K562 (cell line): ENCODE measurements at places on chromosomes 13 and 19.

- peak; percentile 60 for DNase-seq
Measured at GRCh38 chr19:5953680-5954213, 24.2 kb downstream of the RANBP3 start.

- DNase-seq = peak; percentile 7
Measured at GRCh38 chr13:80894917-80895316, 554.0 kb upstream of the SPRY2 start.

GRCh38 chr19:33879818-33880575 lies 83.3 kb downstream of the KCTD15 start:
- no peak for DNase-seq

DNA sequence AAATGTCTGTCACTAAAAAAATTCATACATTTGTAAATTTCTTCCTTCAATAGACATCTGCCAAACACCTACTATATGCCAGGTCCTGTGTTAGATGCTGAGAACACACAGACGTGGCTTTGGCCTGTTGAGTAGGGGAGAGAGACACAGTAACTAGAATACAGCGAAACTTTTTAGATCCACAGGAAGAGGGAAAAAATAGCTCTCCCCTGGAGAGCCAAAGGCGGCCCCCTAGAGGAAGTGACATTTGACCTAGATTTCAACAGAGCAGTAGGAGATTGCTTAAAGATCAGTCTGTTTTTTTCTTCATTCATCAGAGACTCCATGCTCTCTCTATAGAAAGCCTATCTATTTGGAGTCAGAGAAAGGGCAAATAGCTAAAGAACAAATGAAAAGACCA lies 11.3 kb downstream of the LCP1 start:
- DNase-seq = no peak

DNA sequence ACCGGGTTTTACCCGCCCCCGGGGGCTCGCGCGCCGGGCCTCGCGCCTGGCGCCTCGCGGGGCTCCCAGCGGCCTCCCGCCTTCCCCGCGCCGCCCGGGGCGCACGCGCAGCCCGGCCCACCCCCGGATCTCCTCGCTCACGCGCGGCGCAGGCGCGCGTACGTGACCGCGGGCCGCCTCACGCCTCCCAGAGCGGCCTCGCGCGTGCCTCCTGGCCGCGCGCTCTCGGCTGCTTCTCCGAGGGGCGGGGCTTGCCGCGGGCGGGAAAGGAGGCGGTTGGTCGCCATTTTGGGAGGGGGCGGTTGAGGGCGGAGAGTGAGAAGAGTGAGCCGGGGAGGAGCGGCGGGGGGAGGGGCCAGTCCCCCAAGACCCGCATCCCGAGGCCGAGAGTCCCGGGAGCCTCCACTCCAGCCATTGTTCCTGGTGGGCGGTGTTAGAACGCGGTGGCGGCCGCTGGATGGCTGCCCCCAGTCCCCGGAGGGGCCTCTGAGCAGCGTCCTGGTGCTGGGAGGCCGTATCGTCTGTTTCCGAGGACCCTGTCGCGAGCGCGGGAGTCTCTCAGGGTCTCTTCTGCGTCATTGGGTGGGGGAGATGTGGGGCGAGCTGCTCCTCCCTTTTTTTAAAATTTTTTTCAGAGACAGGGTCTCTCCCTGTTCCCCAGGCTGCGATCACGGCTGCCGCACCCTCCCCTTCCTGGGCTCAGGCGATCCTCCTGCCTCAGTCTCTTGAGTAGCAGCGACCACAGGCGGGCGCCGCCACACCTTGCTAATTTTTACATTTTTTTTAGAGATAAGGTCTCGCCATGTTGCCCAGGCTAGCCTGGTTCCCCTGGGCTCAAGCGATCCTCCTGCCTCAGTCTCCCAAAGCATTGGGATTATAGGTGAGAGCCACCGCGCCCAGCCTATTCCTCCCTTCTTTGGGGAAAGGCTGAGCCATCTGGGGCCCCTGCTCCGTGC lies at the start of gene ZNF541:
ZNF541 (minus strand) TSS at position 78 of the 956 bp plus-strand sequence. CDS start 17,292 bp downstream, outside the sequence.
- peak; percentile 30 for DNase-seq

GRCh38 chr19:11141937-11142527 lies 13.6 kb downstream of the SPC24 start:
- no peak for DNase-seq

DNA sequence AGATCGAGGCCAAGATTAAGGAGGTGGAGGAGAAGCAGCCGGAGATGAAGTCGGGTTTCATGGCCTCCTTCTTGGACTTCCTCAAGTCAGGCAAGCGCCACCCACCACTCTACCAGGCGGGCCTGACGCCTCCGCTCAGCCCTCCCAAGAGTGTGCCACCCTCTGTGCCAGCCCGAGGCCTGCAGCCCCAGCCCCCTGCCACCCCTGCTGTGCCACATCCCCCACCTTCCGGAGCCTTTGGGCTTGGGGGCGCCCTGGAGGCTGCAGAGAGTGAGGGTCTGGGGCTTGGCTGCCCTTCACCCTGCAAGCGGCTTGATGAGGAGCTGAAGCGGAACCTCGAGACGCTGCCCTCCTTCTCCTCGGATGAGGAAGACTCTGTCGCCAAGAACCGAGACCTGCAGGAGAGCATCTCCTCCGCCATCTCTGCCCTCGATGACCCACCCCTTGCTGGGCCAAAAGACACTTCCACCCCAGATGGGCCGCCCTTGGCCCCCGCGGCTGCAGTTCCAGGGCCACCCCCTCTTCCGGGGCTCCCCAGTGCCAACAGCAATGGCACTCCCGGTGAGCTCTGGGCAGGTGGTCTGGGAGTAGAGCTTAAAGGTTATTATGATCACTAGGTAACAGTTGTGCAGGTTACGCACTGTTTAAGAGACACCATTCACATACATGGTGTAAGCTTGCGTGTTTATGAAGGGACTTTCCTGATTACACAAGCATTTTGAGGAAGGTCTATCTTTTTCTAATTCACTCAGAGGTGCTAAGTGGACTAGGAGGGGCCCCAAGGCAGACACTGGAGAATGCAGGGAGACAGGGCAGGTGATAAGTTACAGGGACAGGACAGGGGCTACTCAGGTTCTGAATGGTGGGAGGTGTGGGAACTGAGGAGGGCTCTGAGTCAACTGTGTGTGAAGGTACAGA lies 8.7 kb downstream of the PRR12 start:
- no peak for DNase-seq

GRCh38 chr13:110600980-110601379 lies 14.4 kb upstream of the NAXD start:
- no peak for DNase-seq

- DNase-seq = no peak
Measured at GRCh38 chr13:24688950-24689349, 8.7 kb downstream of the ATP12A start.

DNA sequence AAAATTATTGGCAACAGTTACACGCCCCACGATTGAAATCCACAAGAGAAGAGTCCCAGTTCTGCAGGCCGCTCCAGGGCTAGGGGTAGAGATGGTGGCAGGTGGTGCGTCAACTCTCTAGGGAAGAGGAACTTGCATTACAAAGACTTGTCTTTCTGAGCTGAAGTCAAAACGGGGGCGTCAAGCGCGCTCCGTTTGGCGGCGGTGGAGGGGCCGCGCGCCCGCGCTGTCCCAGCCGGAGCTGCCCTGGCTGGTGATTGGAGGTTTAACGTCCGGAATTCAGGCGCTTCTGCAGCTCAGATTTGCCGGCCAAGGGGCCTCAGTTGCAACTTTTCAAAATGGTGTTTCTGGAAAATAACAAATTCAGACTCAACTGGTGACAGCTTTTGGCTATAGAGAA lies 38.9 kb downstream of the SOX1 start:
- no peak for DNase-seq

GRCh38 chr19:12784394-12784870 lies 6.9 kb upstream of the JUNB start:
- peak; percentile 83 for DNase-seq

DNA sequence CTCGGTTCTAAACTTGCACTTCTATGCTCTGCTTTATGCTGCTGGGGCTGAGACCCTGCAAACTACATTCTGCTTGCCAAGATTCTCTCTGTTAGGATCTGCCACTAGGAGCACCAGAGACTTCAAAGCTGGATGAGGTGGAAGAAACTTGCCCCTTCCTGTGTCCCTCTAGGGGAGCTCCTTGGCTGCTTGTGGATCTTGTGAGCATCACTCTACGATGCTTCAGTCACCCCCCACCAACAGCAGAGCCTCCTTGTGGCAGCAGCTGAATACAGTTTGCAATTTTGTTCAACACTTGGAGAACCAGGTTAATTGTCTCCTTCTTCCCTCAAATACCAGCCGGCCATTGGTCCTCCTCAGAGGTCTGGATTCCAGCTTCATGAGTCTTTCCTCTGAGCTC lies 310.6 kb downstream of the FGF14 start:
- DNase-seq = no peak

DNA sequence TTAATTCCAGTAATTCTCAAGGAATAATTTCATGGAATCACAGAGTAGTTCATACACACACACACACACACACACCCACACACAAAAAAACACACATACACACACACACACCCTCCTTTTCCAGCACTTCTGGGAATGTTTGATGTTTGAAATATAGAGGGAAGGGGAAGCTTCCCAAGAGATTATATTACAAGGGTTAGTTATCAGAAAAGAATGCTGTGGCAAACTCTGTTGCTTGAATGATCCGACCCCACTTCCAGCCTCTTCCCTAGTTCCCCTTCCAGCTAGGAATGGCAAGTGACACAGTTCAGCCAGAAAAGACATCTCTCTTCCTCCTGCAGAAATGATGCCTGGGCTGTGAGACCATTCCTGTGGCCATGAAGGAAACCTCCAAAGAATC lies 49.9 kb downstream of the KCTD12 start:
- DNase-seq = no peak

- DNase-seq = no peak
Measured at GRCh38 chr13:66576381-66576780, 653.8 kb downstream of the PCDH9 start.

GRCh38 chr13:65095161-65096082 lies 2134.7 kb downstream of the PCDH9 start:
- no peak for DNase-seq

- no peak for DNase-seq
Measured at GRCh38 chr19:13281567-13282291, 131.5 kb downstream of the IER2 start.

DNA sequence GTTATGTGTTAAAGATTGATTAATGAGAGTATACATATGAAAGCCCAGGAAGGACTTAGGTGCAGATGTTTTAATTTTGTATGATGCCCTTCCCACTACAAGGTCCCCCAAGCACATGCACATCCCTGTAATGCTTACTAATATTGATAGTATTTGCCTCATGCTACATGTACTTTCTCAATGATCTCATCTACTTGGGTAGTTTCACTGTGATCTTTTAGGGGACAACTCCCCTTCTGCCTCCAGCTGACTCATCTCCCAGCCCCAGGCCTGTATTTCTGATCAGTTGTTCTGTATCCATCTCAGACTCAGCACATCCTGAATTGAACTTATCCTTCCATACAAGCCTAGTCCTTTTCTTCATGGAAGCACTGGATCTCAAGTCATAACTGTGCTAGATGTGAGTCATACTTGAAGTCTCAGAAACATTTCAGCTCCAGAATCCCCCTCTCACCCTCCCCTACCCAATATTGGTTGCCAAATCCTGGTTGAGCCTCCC lies 49.4 kb upstream of the INTS6 start:
- DNase-seq = no peak

DNA sequence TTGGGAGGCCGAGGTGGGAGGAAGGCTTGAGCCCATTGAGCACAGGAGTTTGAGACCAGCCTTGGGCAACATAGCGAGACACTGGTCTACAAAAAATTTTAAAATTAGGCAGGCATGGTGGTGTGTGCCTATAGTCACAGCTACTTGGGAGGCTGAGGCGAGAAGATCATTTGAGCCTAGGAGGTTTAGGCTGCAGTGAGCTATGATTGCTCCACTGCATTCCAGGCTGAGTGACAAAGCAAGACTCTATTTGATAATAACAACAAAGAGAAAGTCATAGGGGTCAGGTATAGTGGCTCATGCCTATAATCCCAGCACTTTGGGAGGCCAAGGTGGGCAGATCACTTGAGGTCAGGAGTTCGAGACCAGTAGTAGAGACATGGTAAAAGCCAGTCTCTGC lies 4.6 kb upstream of the SLC44A2 start:
- no peak for DNase-seq

GRCh38 chr13:36352350-36352749 lies 6.2 kb upstream of the SPART start:
- DNase-seq = no peak

DNA sequence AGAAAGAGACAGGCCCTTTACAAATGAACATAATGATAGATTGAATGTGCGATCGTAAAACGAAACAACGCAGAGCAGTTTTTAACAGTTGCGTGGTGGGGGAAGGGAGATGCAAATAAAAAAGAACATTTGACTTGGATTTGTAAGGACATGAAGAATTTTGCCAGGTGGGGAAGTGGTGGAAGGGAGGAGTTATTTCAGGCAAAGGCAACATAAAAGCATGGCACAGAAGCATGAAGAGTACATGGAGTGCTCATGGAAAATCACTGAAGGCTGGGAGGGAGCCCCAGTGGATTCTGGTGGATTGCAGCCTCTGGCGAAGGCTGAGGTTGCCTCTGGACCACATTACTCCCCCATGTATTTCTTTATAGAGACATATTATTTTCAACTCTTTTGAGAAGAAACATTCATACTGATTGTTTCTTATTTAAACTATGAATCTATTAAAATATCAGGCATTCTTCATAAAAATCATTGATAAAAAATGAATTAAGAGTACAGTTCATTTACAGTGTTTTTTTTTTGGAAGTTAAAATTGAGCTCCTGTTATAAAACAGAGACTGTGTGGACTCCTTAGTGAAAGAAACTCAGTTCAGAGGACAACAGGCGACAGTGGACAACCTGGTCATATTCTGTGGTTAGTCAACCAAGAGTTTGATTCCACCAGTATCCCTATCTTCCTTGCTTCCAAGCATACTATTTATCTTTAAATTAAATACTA lies 57.5 kb downstream of the STARD13 start:
- DNase-seq = no peak

DNA sequence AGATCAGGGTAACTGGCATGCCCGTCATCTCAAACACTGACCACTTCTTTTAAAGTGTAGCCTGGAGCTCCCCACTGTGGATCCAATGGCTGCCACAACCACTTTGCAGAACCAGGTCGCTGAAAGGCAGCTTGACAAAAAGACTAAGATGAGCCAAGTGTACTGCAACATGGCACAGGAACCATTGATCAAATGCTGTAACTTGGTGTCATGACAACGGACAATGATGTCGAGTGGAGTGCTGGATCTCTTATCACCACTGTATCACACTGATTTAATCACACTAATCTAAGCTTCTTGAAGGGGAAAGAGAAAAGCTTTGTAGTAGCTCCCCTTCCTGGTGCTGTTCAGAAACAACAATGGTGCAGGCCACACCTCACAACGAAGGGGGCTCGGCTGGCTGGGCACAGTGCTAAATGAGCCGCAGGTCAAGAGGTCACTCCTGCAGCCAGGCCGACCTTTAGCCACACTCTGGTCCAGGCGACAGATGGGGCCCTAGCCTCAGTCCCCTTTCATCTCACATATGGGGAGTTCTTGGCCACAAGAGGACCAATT lies 2.2 kb upstream of the TNFRSF19 start:
- no peak for DNase-seq
